ENCODE measurements at places on chromosomes 1 and 21.

- DNase-seq = no peak
Observed at GRCh38 chr1:38059635-38060250, 13.2 kb upstream of the POU3F1 start.

GRCh38 chr1:205967554-205968335 is 24.5 kb upstream of the SLC26A9 start:
- no peak for DNase-seq

DNA sequence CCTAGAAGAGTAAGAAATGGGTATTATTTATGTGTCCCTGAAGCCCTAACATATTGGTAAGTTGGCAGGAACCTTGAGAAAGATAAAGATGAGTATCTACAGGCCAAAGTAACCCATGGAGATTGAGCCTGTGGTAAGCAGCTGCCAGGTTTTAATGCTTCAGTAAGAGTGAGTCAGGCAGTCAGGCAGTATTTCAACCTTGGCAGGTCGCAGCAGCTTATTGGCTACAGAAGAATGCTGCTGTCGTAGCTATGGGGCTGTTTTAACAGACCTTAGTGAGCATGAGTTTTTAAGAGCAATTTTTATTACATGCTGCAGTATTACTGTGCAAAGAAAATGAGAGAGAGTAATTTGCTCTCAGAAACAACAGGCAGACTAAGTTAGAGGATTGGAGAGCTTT is 10.3 kb upstream of the SLC30A10 start:
- DNase-seq = no peak

- DNase-seq = no peak
Observed at GRCh38 chr1:236645016-236645680, 40.8 kb upstream of the HEATR1 start.

DNA sequence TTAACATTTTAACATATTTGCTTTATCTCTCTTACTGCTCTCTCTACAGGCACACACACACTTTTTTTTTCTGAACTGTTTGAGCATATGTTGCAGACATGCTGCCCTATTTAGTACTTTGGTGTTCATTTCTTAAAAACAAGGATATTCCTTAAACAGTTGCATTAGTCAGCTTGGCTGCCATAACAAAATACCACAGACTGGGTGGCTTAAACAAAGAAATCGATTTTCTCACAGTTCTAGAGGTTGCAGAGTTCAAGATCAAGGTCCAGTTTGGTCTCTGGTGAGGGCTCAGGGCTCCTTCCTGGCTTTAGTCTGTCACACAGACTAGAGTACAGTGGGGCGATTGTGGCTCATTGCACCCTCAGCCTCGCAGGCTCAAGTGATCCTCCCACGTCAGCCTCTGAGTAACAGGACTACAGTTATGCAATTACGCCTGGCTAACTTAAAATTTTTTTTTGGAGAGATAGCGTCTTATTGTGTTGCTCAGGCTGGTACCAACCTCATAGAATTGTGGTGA is 46.7 kb downstream of the RPRD2 start:
- DNase-seq = no peak

DNA sequence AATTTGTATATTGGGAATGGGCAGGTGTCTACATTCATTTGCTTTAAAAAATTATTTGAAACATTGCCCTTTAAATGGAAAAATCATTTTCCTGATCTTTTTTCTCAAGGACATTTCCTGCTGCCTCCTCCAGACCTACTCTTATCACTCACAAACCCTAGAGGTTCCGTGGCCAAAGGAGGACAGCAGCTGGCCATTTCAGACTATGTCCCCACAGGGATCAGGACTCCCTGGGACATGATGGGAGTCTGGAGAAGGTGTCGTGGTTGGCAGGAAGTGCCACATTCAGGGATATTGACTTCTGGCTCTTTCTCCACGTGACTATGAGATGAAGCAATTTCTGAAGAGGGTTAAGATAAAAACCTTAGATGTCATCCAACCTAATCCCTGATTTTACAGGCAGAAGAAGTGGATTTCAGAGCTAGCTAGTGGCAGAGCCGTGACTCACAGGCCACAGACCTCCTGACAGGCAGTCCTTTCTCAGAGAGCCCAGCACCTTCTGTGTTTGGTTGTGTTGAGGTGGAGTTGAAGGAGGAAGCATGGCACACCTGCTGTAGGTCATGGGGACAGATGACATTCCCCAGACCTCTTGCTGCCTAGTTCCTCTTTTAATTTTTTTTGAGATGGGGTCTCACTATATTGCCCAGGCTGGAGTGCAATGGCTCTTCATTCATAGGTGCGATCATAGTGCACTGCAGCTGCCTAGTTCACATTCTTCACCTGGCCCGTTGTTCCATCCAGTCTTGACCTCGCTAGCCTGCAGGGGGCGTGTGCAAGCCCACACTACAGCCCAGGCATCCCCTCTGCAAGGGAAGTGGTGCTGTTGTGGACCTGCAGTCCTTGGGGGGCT is 25.5 kb upstream of the IL10 start:
- DNase-seq = no peak

DNA sequence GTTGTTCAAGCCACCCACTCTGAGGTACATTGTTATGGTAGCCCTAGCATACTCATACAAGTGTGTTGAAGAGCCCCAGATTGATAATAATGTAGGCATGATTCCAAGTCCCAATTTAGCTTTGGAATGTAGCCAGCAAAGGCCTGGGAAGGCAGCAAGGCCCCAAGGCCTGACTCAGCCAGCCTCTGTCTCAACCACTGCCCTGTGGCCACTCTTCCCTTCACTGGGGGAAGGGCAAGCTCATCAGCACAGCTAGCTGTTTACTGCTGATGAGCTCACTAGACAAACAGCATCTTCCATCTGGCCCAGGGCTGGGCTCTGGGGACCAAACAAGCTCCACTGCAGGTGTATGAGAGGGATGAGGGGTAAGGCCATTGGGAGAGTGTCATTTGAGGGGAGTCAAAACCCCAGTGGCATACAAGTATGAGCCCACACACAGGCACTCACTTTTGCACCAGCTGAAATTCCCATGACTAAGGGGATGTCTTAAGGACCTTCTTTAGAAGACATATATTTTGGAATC is 2.2 kb upstream of the IRF6 start:
- DNase-seq = no peak

DNA sequence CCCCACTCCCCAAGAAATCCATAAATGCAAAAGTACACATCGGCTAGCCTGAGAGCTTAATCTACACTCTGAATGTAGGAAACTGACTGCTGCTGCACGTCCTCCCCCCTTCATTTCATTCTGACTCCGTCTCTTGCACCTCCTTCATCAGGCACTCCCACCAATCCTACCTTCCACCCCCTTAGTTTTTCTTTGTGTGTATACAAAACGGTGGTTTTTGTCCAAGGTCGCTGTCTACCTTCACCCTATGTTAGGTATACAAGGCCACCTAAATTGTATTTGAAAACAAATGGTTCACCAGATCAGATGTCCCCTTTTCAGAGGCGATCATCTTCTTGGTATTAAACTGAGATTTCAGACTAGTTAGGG is 1.9 kb downstream of the WDR26 start:
- DNase-seq = no peak

DNA sequence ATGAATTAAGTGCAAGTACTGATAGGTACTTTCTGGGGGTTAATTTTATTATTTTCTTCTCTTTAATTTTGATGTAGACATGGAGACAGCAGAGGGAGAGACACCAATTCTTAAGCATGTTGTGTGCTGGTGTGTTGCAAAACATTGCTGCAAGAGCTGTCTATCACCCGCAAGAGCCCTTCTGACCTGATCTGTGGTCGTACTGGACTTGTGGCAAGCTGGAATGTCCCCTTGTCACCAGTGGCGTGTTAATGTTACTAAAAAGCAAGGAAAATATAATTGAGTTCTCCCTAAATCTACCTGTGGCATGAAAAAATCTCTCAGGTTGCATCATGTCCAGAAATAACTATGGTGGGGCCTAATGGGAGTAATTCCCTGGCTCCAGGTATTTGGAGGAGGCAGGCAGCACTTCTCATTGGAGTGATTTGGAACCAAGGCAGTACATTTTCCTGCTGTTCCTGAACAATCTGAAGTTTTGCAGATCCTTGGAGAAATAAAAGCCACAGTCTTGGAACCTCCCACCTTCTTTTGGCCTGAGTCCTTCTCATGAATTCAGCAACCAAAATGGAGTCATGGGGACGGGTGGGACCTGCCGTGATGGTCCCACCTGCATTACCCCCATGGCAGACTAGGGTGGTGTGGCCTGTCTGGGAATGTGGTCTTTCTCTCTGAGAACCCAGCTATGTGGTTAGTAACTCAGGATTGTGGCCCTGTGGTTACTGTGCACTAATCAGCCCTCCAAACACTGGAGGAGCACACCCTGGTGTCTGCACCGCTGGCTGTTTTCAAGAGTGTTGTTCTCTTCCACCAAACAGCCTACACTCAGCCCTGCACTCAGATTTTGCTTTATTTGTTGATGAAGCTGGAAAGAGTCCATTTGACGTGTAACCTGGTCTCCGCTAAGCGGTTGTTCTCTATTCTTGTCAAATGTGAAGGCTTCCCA is 57.4 kb downstream of the GALNT2 start:
- no peak for DNase-seq

DNA sequence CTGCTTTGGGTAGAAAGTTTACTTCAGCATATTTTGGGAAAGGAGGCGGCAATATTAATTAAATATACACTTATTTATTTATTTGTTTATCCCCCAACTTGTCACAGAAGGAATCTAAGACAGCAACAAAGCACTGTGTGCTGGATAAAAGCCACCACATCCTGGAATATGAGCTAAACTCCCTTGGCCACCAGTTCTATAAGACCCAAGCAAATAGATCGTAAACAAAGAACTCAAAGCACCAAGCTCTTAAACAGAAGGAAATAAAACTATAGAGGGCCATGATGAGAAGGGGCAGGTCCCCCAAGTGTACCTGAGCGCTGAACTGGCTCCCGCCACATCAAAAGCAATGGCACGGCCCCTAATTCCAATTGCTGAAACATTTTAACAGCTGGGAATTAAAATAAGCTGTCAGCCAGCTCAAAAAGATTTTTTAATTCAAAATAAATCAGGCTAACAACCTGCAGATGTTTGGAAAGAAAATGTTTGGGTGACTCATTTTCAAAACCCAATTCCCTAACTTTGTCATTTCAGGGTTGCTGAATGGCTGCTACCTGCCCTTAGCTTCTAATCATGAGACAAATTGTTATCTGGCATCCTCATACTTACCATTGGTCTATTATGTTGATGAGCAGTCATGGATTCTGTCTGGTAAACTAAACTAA is 127.1 kb downstream of the SLC30A10 start:
- no peak for DNase-seq

DNA sequence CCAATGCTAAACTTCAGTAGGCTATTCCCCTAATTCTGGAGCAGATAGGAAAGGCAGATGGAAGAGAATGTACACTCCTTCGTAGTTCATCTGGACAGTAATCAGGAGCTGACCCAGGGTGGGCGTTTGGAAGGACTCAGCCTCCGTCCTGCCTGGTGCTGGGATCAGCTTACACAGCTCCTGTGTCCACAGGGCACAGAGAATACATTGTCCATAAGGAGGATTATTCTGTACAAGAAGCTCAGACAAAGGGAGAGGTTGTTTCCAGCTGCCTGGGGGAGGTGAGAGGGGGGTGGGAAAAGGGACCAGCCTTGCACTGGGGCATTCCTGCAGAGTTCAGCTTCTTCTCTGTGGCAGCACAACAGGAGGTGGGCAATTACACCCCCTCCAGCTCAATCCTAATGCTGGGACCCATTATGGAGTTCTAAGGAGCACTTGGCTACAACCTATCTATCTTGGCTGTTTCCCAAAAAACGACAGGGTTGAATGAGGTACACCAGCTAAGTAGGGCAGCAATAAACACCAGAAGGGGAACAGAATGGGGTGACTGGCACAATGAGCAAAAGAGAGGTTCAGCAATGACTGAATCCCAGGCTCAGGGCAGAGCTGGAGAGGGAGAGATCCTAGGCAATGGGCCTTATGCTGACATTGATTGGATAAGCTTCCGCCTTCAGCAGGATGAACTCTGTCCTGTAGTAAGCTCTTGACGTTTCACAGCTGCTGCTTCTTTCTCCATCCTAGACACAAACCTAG is 7.4 kb downstream of the MED8 start:
- no peak for DNase-seq

DNA sequence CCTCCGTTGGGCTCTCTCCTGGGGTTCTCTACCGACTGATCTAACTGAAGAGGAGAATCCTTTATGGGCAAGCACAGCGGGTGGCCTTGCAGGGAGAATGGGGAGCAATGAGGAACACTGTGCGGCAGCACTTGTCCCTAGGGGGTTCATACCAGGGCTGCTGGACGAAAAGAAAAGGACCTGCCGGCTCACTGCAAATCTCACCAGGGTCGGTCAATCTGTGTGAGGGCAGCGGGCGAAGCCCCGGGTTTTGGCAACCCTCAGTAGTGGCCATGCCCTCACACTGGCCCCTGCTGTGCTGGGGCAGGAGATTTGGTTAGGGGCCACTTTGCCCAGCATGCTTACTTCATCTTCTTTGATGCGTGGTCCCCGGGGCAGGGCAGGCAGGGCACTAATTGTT is 5.9 kb downstream of the LHX9 start:
- DNase-seq = no peak

- DNase-seq = no peak
Observed at GRCh38 chr1:40047769-40048168, 7.2 kb downstream of the CAP1 start.

DNA sequence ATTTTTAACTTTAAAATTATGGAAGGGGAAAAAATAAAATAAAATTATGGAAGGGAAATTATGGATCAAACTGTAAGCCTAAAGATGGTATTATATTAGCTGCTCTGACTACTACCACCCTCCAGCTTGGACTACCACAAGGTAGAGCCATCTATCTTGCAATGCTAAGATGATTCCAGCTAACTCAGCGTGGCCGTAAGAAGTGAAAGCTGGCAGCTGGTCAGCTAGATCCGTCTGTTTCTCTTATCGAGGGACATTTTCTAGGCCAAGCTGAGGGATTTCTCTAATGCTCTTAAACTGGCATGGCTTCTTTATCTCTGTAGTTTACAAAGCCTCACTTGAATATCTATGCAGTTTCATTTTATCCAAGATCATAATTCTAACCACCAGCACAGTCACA is 31.5 kb downstream of the LYST start:
- no peak for DNase-seq

- DNase-seq = no peak
Observed at GRCh38 chr1:233665575-233666270, 51.8 kb downstream of the KCNK1 start.

DNA sequence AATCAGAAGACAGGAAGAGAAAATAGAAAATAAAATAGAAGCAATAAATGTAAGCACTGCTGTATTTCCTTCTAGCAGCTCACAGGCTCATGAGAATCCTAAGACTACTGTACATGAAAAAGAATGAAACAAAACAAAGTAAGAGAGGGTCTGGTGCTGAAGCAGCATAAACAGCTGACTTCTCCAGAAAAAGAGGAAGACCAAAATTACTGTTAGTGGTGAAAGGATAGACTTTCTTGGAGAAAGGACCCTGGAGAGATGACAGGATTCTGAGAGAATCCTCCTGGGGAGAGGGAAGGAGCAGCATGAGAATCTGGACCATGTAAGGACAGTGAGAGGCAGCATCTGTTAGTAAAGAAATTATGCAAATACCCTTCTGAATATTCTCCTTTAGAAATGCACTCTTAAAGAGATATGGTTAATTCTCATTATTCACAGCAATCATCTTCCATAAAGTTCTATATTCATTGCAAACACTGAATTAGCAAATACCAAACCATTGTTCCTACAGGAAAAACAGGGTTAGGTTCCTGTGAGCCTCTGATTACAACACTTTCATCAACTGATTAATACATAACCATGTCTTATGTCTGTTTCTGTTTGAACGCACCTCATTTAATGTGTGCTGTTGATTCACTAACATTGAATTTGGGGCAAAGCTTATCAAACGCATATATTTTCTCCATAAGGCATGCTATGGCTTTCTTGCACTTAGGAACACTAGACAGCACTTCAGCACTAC is 17.0 kb downstream of the SLC25A24 start:
- no peak for DNase-seq

Measured in stimulated activated CD4-positive, alpha-beta T cell treated with anti-CD3 and anti-CD28 coated beads, TNF-alpha, amount 100 ng/mL, for 48 hours (primary cell).